ENCODE measurements at places on chromosomes 13 and 19. TPM values are rescaled to one million over a fixed set of nuclear protein-coding genes. Genes with fewer than 3 reads are reported as not detected.
A peak's percentile ranks its signal among the peaks of the same experiment; 100 is the strongest.

DNA sequence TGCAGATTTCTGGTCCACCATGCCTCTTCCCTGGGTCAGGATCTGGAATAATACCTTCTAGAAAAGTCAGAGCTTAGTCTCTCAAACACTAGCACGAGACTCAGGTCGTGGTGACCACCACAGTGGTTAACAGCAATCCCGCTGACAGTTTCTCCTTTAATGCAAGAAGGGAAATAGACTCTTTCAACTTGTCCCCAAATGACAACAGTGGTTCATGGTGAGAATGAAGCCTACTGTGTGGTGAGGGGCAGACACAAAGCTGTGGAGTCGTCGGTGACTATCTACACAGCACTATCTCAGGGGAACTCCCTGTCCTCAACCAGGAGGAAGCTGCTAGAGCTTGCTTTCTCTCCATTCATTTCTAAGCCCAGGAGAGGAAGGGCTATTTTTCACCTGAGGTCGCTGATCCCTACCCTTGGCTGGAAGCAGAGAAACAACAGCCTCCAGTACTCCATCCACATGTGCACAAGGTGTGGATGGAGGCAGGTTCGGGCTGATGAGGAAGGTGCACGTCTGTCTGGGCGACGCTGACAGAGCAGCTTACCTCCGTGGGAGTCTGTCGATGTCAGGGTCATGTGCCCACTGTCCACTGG, 72.4 kb downstream of the STK24 start:
- H3K4me3 ChIP-seq: no peak overlapping the region
- peaks cover 16% of the 10 kb centered on the region for H3K36me3 ChIP-seq
- peak; percentile 60 for DNase-seq
- peak overlapping the region; percentile 39 for H3K27ac ChIP-seq

- no peaks in the 10 kb centered on the region for H3K36me3 ChIP-seq
- H3K27ac ChIP-seq: no peak overlapping the region
- H3K27me3 ChIP-seq: no peaks in the 10 kb centered on the region
- H3K4me1 ChIP-seq: no peaks in the 10 kb centered on the region
- no peak overlapping the region for H3K4me3 ChIP-seq
These were observed 65.5 kb upstream of the SIAH3 start for GRCh38 chr13:45917019-45917418.

The CALR3 gene
- total RNA-seq: not detected

The TMEM150B gene
- not detected for total RNA-seq

DNA sequence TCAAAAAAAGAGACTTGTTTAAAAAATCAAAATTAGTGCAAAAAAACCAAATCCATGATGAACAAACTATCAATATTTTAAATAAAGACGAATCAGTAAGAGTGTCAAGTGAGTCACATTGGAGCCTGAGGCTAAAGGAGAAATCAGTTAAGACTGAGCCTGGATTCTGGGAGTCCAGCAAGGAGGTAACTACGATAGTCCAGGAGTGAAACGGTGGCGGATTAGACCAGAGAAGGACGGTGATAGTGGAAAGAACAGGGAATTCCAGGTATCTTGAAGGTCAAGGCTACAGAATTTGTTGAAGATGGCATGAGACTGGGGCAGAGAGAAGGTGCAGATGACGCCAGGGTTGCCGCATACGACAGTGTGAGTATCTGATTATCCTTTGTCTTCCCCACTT, 7.0 kb upstream of the NPAS1 start:
- H3K27me3 ChIP-seq: peaks cover 5% of the 10 kb centered on the region
- H3K4me3 ChIP-seq: no peak overlapping the region
- no peaks in the 10 kb centered on the region for H3K36me3 ChIP-seq
- no peak overlapping the region for H3K27ac ChIP-seq
- peaks cover 9% of the 10 kb centered on the region for H3K4me1 ChIP-seq
- no peak for DNase-seq

DNA sequence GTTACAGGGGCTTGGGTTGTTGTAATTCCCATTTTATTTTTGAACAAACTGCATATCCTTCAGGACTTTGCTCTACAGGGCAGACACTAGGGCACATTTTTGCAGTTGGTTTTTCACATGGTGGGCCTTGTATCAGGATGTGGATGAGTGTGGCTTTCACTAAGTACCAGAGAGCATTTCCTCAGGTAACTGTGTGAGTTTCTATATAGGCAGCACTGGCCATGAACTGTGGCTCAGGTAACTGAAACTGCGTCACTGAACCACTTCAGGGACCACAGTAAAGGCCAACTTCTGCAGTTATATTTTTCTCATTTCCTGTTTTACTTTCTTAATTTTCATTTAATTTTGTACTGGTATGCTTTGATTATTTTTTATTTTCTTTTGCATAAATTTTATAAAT, 166.5 kb downstream of the ZNF486 start:
- no peak overlapping the region for H3K27ac ChIP-seq
- no peak overlapping the region for H3K4me3 ChIP-seq
- H3K27me3 ChIP-seq: no peaks in the 10 kb centered on the region
- no peak for DNase-seq
- no peaks in the 10 kb centered on the region for H3K36me3 ChIP-seq
